ENCODE measurements at places on chromosomes 7 and 10. TPM values are rescaled to one million over a fixed set of nuclear protein-coding genes. Genes with fewer than 3 reads are reported as not detected.

The ADAM12 gene
- 30.4 TPM for total RNA-seq

The TLX1 gene
- total RNA-seq = not detected

The CPA2 gene
- total RNA-seq = not detected

The DOCK1 gene
- 84.5 TPM for total RNA-seq

The SPDYE1 gene
- not detected for total RNA-seq

Measured in placental pericyte (primary cell).